Activated CD4-positive, alpha-beta T cell treated with anti-CD3 and anti-CD28 coated beads for 24 hours (primary cell): ENCODE measurements at places on chromosomes 7 and 10.

DNA sequence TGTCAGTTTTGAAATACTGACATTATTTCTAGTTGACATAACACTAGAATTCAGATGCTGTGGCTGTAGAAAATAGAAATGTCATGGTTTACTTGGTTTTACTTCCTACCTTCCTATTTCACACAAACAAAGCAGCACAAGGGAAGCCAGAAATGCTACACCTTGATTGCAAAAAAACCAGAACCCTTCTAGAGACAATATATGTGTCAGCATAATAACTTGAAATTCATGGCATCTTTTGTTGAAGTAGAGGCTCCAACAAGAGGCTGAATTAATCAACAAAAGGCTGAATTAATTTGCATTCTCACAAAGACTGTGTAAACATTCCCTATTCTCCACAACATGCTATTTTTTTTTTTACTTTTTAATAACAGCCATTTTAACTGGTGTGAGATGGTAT lies 25.2 kb downstream of the ZNF117 start:
- DNase-seq, result no peak

- no peak for DNase-seq
Observed at GRCh38 chr7:68107261-68107660, 1110.6 kb downstream of the TYW1 start.

GRCh38 chr7:154302380-154302779 lies 250.2 kb downstream of the DPP6 start:
- DNase-seq, result no peak

- no peak for DNase-seq
Observed at GRCh38 chr10:104767282-104767681, 126.2 kb downstream of the SORCS3 start.

DNA sequence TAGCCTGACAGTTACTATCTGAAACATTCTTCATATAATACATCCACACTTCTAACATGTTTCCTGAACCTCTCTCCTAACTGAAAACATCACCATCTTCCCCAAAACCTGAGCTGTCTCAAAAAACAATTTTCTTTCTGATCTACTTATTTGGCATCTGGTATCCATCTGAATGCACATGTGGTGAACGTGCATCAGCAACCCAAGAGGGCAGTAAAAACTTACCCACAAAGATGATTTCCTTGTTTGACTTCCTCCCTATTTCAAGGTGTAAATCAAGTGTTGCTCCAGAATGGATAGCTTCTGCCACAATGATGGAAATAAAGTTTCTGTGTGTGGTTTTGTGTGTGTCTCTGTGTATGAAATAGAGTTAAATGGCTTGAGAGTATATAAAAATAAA lies 500.4 kb downstream of the MAGI2 start:
- DNase-seq, result no peak

- no peak for DNase-seq
Observed at GRCh38 chr7:21357151-21358097, 70.5 kb upstream of the SP4 start.

DNA sequence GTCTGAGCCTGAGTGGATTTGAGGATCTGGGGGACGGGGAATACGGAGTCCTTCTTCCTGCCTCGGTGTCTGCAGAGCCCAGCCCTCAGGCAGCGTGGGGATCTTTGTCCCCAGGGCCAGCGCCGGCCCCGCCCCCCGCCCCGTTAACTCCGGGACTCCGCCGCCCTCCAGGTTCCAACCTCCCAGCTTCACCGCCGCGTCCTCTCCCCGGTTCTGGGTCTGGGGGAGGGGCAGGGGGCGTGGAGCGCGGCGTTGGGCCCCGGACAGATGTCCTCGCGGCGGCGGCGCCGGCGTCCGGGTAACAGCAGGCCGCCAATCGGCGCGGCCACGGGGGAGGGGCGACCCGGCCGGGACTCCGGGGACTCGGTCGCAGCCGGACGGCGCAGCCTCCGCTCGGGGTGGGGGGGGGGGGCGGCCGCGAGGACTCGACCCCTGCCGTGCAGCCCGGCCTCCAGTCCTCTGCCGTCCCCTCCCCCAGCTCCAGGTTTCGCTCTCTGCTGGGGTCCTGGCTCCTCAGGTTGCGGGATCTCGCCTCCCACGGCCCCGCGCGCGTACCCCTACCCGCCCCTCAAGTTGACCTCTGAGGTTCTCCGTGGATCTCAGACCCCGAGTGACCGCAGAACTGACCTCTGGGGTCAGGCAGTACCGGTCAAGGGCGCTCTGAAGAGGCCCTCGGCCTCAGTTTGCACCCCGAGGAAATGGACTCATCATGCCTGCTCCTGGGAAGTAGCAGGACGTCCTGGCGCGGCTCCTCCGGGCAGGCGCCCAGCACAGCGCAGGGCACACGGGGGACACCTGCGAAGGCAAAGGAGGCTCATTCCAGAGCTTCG lies 2.3 kb upstream of the ELFN1 start:
- DNase-seq, result no peak

GRCh38 chr7:54773472-54774399 lies 14.7 kb upstream of the SEC61G start:
- DNase-seq, result peak; percentile 53

DNA sequence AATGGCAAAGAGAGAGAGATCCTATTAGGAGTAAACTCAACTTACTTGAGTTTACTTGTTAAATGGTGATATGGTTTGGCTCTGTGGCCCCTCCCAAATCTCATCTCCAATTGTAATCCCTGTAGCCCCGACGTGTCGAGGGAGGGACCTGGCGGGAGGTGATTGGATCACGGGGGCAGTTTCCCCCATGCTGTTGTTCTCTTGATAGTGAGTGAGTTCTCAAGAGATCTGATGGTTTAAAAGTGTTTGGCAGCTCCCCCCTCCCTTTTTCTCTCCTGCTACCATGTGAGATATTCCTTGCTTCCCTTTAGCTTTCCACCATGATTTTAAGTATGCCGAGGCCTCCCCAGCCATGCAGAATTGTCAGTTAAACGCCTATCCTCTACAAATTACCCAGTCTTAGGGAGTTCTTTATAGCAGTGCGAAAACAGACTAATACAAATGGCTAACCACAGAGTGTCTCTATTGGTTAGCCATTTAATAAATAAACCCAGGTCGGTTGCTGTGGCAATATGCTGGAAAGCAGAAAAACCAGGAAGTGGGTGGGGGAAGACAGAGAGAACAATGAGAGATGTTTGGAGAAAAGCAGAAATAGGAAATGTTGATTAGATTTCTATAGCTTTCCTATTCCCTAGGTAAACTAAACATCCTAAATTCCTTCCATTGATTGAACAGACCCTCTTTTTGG lies 3.0 kb upstream of the STMP1 start:
- DNase-seq, result no peak

GRCh38 chr7:55335786-55336185 lies 29.4 kb upstream of the LANCL2 start:
- DNase-seq, result no peak

DNA sequence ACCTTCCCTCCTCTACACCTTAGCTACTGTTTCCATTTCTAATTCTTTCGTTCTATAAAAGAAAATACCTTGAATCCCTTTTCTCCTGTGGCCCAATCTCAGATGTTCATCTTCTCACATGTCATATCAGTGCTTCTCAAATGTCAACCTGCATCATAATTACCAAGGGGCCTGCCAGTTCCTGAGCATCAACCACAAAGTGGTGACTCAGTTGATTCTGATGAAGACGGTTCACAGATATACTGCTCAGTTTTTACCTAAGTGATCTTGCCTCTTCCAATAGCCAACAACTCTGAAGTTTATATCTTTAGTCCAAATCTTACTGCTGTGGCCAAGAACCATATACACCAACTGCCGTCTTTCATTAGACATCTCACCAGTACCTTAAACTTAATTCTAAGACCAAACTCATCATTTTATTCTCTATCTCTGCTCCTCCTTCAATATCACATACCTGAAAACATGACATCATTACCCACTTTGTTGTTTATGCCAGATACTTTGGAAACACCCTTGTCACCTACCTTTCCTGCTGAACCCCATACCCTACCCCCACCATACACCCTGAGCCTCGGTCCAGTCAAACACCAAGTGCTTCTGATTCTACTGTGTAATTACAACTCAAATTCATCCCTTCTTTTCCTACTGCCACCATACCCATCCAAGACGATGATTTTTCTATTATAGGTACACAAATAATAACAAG lies 115.5 kb downstream of the LMBR1 start:
- DNase-seq, result no peak

- no peak for DNase-seq
Observed at GRCh38 chr7:50273870-50274269, 30.6 kb upstream of the IKZF1 start.

- DNase-seq, result no peak
Observed at GRCh38 chr7:157054927-157055326, 44.5 kb upstream of the MNX1 start.

- DNase-seq, result no peak
Observed at GRCh38 chr10:68628576-68629127, 68.5 kb downstream of the TET1 start.

- no peak for DNase-seq
Observed at GRCh38 chr7:22871661-22872060, 49.0 kb upstream of the TOMM7 start.

DNA sequence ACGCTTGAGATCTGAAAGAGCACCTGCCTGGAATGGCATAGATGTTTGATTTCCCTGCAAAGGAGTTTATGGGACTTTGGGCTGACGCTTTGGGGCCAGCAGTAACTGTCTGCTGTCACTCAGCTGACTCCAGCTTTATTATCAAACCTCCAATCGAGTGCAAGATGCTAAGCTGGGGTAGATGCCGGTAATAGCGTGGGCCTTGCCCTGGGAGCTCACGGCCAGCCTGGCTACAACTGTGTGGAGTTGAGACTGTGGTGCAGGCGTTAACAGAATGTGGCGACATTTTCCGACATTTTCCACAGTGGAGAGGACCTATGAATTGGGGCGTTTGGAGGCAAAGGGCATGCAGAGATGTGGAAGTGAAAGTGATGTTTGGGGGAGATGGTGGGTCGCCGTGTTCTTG lies 1.3 kb downstream of the CHST12 start:
- DNase-seq, result no peak

DNA sequence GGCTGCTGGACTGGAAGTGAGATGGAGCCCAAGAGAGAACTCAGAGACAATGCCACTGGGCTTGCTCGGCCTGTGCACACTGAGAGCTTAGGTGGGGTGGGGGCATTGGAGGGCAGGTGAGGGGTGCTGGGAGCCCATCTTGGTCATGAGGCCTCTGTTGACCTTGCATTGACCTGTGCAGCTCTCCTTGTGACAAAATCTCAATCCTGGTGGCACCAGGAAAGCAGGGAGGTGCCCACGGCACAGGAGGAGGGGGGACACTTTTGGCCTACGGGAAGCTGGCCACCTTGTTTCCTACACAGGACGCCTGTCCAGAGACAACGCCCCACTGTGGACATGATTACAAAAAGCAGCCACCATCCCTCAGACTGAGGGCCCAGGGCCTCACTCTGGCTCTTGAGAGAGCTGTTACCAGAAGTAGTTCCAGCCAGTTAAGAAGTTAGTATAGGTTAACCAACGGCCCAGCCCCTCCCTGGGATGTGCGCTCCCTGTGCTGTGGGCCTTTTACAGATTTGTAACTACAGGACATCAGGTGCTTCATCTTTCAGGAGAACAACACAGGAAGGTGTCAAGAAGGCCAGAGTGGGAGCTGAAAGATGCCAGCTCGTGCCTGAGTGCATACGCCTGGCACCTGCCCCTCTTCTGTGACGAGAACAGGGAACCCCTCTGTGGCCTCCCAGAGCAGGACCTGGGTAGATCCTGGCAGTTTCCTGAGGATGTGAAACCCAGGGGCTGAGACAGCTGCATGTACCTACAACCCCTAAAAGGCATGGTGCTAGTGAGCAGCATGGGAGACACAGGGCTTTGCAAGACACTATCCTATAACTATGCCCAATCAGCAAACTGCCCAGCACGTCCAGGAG lies 10.3 kb downstream of the PKD1L1 start:
- no peak for DNase-seq

GRCh38 chr7:133512560-133512959 lies 259.7 kb downstream of the EXOC4 start:
- no peak for DNase-seq

DNA sequence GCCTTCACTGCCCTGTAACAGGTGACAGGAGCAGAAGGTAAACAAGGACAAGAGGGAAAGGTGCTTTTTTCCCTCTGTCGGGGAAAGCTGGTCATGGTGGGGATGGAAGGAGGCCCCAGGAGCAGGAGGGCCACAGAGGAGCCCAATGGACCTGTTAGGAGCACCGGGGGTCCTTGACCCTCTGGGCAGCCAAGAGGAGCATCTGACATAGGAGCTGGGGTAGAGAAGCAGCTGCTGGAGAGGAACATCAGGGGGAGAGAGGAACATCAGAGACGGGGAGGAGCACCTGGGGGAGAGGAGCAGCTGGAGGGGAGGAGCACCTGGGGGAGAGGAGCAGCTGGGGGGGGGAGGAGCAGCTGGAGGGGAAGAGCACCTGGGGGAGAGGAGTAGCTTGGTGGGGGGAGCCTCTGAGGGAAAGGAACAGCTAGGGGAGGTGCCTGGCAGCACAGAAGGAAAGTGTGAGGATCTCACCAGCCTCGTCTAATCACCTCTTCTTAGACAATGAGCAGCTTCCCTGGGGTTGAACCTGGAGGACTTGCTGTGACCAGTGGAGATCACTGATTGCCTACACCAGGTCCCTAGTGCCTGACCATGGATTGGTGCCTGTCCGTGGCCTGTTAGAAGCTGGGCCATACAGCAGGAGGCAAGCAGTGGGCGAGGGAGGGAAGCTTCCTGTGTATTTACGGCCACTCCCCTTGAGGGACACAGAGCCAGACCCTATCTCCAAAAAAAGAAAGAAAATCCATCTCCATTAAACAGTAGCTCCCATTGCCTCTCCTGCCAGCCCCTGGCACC lies 37.6 kb downstream of the JAKMIP3 start:
- DNase-seq, result no peak

DNA sequence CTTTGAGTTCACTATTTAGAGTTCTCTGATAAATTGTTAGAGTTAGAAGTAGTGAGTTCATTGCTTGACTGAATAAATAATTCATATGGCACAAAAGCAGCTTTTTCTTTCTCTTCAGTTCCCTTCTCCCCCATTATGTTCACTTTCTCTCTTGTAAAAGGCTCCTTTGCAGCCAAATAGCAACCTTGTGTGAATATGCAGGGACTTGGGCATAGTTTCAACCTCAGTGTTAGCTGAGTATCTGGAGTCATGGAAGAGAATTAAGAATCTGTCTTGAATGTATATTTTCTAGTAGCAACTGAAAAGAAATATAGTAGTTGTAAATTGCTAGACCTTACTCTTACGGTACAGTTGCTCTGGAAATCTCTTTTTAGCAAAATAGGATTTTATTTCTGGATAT lies 31.9 kb downstream of the ZEB1 start:
- no peak for DNase-seq

DNA sequence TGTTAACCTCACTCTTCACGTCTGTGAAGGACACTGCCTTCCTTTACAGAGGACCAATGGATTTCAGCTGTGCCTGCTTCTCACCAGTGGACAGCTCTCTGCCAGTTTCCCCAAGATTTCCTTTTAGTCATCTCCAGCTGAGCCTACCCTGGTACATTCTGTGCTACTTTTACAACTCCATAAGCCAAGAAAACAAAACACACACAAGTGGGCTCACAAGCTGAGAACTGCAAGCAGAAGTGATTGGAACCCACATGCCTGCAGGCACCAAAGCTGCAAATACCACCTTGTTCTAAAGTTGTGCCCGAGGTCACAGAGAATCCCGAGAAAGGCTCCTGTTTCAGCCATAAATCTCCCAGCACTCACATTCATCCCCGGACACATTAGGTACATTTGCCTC lies 636.8 kb downstream of the PHTF2 start:
- no peak for DNase-seq
